Non-pigmented ciliary epithelial cell (primary cell): ENCODE measurements at places on chromosomes 6 and 20.

DNA sequence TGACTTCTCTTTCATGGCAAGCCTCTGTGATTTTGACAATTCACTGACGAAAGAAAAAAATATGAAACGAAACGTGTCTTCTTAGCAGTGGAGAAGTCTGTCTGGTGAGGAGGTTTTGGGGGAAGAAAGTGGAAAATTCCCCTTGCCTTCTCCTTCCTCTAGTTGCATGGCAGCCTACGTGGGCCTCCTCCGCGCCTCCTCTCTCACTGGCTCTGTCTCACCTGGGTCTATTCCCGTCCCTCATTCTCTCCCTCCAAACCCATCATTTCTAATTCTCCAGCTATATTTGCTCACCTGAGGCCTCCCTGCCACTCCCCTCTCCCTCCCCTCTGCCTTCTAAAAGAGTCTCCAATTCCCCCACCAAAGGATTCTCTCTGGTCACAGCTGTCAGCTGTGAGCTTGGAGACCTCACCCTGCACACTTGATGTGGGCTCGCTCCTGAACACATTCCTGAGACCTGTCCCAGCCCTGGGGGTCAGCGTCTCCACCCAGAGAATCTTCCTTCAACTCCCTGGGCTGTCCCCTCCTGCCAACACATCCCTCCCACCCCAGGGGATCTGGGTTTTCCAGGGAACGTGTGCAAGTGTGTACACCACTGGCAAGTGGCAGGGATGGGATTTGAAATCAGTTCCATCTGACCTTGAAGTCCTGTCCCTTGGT lies 159.6 kb upstream of the PMEPA1 start:
- no peak for DNase-seq

GRCh38 chr6:166596776-166597507 lies 10.5 kb upstream of the RAMACL start:
- no peak for DNase-seq

- DNase-seq: no peak
Measured at GRCh38 chr6:163725008-163725941, 310.8 kb downstream of the QKI start.

DNA sequence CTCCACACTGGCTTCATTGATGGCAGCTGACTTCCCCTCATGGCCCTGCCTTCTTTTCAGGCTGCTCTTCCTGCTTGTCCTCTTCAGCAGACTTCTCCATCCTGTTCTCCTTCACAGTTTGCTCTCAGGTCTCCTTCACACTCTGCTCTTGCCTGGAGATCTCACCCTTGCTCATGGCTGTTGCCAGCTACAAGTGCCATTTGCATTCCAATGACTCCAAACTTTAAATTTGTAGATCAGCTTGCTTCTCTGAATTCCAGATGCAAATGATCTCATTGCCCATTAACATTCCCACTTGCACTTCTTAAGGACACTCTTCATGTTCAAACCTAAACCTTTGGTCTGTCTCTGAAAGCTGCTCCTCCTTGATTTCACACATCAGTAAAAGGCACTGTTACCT lies 343.0 kb downstream of the QKI start:
- no peak for DNase-seq

DNA sequence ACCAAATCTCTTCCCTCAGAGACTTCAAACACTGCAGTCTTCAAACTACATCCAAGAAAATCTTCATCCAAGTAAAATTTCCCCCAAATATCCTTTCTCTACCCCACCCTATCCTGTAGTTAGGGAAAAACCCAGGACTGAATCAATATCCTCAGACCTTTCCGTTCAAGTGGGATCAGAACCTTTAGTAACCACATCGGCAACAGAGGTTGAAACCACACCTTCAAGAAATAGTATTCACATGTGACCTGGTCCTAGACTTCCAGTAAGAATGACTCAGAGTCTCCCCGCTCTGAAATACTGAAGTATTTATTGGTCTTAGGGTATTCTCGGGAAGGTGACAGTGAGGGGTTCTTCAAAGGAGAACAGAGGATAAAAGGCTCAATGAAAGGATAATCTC lies 8.7 kb downstream of the HLA-DPA1 start:
- no peak for DNase-seq

GRCh38 chr6:84033523-84034451 lies at the start of gene MRAP2:
Gene MRAP2, plus strand, starts transcription at chr6:84033772. Its CDS starts 21,547 bp downstream, at chr6:84055319.
- no peak for DNase-seq

GRCh38 chr6:37696220-37696840 lies 1.4 kb downstream of the MDGA1 start:
- DNase-seq: no peak

GRCh38 chr6:169503422-169504152 lies 198.2 kb downstream of the WDR27 start:
- no peak for DNase-seq

- DNase-seq: no peak
Measured at GRCh38 chr6:111838749-111839484, 34.3 kb downstream of the FYN start.

DNA sequence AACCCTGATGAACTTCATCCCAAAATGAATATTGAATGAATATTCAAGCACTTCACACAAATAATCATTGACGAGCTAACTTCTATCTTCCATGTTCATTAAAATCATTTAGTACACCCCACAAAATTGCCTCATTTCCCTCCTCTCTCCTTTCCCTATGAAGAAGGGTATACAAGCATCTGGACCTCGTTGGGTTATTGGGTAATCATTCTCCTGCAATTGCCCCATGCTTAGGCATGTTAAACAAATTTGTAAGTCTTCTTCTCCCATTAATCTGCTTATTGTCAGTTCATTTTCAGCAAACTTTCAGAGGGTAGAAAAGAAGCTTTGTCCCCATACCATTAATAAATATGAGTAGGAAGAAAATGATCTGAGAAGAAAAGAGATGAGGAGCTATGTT lies 27.6 kb downstream of the PRKN start:
- no peak for DNase-seq

DNA sequence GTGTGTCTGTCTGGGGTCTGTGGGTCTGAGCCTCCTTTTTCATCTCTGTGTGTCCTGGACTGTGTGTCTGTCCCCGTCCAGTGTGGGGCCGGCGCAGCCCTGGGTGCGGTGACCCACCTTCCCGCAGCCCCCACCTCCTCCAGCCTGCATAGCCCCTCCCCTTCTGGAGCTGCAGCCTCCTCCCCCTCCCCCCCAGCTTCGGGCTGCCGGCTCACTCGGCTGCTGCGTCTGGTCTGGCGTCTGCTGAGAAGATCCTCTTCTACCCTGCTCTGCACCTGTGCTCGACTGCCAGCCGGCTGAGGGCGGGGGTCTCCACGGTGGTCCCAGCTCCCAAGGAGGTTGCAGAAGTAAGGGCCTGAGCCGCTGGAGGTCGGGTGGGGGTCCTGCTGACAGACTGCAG lies 7.6 kb upstream of the LKAAEAR1 start:
- no peak for DNase-seq

DNA sequence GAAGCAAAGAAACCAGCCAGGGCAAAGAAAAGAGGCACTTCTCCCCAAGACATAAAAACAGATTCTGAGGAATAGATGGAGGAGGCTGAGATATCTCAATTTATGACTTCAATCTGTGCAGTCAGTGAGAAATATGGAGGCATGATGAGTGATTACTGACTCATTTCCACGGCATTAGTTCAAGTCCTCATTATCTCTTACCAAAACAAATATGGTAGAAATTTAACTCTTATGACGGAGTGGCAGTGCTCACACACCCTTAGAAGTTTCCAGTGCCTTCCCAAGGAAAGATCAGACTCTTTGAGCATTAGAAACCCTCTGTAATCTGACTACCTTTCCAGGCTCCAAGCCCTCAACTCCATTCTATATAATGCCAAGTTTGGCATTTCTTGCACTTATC lies 364.1 kb downstream of the ARHGAP18 start:
- DNase-seq: peak; percentile 70

GRCh38 chr20:33753763-33754162 lies 22.0 kb downstream of the ZNF341 start:
- no peak for DNase-seq

GRCh38 chr6:108365478-108365877 lies 70.6 kb downstream of the AFG1L start:
- no peak for DNase-seq

DNA sequence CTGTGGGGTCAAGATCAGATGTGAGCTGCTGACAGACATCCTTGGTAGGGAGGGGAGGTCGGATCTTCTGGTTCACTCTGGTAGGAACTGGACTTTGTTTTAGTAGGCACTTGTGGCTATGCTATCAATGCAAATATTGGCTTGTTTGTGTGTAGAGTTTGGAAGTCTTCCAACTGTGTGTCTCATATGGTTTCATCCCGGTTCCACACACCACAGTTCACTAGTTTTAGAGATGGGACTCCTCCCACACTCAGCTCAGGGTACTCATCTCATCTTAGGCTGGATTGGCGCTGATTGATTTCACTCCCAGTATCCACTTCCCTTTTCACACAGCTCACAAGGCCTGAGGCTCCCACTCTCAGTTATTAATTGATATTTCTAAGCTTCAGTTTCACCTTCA lies 161.3 kb downstream of the THBS2 start:
- DNase-seq: no peak

DNA sequence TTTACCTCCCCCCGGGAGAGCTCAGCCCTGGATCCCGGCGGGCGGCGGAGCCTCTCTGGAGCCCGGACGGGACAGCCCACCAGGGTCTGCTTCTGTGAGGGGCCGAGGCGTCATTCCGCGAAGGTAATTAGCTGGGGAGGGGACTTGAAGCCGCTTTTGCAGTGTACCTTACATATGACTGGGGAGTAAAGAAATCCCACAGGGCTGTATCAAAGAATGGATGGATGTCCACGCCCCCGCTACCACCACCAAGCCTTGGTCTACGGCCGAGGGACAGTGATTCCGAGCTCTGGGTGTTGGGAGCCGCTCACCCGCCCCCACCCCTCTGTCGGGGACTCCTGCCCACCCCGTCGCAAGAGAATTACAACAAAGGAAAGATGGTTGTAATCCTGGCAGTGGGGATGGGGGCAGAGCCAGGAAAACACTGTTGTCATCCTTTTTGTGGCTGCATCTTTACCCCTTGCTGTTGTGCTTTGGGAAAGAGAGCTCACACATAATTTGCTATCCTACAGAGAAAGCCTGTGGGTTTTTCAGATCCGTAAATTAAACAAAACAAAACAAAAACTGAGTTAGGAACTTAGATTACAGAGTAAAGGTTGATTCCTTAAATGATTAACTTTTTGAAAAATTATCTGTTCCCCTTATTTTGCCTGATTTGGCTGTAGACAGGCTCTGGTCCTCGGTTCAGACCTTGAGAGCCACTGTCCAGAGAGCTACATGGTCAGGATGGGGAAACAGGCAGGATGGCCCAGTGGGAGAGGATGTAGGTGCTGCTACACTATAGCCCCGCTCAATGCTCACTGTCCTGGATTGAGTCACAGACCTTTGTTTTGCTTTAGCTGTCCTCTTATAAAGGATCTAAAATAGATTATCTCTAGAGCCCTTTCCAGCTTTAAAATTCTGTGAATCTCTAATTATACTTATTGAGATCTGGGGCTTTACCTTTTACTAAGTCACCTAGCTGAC lies 997 bp upstream of the FBXO30 start:
- no peak for DNase-seq

- no peak for DNase-seq
Measured at GRCh38 chr20:49478754-49479689, 3.4 kb downstream of the KCNB1 start.

DNA sequence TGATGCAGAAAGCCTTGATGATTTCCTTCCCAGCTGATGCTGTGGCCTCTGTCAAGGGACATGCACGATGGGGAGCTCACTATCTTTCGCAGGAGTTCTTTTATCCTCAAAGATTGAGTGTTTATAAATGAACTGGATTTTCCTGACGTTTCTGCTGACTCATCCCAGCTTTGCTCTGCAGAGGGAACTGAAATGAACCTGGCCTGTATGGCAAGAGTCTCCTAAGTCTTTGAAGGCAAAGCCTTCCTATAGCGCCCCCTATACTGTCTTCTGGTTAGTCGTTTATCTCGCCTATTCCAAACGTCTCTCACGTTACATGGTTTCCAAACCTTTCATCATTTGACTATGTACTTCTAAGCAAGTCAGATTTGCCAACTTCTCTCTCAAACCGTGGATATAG lies 565.3 kb downstream of the KIF16B start:
- no peak for DNase-seq

DNA sequence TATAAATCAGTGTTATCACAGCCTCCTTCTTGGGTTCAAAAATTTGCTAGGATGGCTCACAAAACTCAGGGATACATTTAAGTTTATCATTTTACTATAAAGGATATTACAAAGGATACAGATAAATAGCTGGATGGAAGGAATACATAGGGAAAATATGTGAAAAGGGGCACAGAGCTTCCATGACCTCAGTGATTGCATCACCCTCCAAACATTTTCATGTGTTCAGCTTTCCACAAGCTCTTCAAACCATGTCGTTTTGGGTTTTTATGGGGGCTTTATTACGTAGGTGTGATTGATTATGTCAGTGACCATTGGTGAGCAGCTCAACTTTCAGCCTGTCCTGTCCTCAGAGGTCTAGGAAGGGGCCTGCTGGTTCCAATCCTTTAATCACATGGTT lies 68.0 kb downstream of the CYB5R4 start:
- DNase-seq: no peak

GRCh38 chr6:47579040-47579439 lies 101.5 kb downstream of the CD2AP start:
- no peak for DNase-seq

- DNase-seq: no peak
Measured at GRCh38 chr6:143063631-143064030, 2.9 kb downstream of the AIG1 start.

- DNase-seq: no peak
Measured at GRCh38 chr20:33261465-33261864, 21.5 kb upstream of the BPIFB1 start.

- no peak for DNase-seq
Measured at GRCh38 chr20:32599783-32600340, 14.7 kb upstream of the NOL4L start.

GRCh38 chr20:2141600-2142575 lies 40.3 kb downstream of the STK35 start:
- DNase-seq: no peak

- no peak for DNase-seq
Measured at GRCh38 chr20:53819973-53820451, 226.4 kb upstream of the ZNF217 start.

- DNase-seq: no peak
Measured at GRCh38 chr6:152637296-152638047, at the start of gene SYNE1. Gene SYNE1, minus strand, starts transcription at chr6:152637362. Its CDS starts 9,031 bp downstream, at chr6:152628331.

DNA sequence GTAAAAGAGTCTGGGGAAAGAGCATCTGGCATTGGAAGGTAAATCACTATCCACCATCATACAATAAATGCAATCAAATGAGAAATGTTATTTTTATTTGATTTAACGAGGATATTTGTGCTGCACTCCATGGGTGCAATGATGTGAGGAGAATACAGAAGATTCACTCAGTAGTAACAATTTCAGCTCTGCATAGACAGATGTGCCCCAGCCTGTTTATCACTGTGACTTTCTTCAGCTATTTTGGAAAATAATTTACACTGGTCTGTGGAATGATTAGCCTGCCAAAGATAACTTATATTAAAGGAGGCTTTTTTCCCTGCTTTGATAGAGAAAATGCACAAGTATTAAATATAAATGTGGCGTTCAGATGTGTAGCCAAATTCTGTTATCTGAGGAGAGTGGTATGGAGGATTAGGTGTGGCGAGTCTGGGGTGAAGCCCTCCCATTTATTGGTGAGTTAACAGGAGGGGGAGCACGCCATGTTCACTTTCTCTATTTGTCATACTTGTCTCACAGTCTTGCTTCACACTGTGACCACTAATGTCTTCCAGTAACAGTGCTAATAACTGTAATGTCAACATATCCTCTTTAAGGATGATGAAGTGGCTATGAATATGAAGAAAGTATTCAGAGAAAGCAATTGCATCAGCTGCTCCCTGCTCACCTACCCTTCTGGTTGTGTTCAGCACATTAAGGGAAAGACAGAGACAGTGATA lies 645.6 kb downstream of the MMUT start:
- no peak for DNase-seq
